Left ventricle myocardium superior (tissue), 1 donor: ENCODE measurements at places on chromosomes 1 and 21.

DNA sequence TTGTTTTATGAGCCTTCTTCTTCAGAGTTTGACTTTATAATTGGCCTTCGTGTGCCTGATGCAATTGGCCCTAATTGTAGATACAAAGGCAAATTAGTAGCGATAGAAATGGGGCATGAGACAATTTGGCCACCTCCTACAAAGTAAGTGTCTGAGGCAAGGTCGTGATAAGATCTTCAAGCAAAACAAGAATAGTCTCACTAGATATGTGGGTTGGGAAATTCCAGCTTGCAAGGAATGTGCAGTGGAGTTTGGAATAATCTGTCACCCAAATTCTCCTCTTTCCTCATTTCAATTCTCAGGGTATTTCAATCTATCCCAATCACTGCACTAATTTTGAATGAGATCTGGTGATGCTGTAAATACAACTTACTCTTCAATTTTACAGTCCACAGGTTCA is 11.4 kb upstream of the TSNAX start:
- no peak for DNase-seq

DNA sequence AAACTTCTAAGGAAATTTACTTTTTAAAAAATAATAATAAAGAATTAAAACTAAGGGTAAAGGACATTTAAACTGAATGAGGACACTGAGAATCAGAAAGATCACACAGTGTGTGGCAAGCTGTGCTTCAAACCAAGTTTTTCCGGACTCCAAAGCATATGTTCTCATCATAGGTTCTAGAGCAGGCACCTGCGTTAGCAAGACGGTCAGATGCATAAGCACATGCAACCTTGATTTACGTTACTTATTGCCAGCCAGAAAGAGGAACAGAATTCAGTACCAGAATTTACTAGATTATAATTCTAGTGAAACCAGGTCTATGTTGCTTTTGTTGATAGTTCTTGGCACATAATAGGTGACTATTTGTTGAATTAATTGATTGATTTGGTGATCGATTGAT is 6.2 kb upstream of the LBR start:
- DNase-seq: no peak

GRCh38 chr1:198364471-198364870 is 176.0 kb downstream of the ATP6V1G3 start:
- no peak for DNase-seq

DNA sequence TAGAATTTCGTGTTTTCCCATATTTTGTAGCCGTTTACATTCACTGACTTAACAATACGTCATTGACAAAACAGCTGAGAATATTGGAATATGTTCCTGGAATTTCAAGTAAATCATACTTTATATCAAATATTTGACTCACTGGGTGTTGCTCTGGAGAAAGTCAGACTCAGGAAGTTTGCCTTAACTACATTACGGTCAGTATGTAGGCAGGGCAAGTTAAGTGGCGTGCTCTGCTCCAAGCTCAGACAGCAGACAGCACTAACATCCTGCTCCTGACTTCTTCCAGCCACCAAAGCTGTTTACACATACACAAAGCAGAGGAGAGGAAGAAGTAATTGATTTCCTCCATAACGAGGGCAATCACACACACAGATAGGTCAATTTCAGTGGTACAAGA is 414.6 kb downstream of the LRRIQ3 start:
- no peak for DNase-seq

- no peak for DNase-seq
Observed at GRCh38 chr1:33880305-33880704, 16.4 kb downstream of the HMGB4 start.

DNA sequence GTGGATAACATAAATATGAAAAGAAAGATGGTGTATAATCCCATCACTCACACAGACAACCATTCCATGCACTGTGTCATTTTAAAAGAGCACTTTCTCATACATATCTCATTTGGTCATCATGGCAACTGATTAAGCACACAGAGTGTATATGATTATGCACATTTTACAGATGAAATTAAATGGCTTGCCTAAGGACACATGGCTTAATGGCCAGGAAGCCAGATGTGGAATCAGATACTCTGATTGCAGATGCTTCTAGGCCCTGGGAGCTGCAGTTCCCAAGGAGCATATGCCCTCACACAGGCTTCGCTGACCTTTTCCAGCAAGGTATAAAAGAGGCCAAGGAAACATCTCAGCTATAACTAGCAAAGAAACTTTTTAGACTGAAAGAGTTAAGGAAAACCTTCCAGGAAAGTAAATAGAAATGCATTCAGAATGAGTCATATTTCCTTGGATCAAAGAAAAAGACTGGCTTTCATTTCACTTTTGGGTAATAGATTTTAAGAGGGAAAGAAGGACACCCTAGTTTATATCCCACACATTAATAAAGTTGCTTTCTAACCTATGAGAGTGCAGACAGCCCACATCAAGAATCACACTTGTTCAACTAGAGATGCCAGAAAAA is 19.6 kb upstream of the FAM89A start:
- no peak for DNase-seq

DNA sequence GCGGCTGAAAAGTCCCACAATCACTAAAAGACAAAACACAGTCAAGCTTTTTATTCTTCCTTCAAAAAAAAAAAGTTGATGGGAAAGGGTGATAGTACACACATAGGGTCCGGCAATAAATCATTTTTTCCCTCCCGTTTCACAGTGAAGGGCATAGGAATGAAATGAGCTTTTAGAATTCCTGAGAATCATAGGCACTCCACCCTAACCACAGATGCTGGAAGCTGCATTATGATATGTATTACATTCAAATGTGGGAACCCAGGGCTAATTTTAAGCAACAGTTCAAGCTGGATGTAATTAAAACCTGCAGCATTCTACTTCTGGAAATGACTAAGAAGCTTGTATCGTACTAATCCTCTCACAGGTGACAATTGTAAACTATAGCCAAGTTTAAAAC is 75.7 kb upstream of the KCNJ15 start:
- DNase-seq: no peak

DNA sequence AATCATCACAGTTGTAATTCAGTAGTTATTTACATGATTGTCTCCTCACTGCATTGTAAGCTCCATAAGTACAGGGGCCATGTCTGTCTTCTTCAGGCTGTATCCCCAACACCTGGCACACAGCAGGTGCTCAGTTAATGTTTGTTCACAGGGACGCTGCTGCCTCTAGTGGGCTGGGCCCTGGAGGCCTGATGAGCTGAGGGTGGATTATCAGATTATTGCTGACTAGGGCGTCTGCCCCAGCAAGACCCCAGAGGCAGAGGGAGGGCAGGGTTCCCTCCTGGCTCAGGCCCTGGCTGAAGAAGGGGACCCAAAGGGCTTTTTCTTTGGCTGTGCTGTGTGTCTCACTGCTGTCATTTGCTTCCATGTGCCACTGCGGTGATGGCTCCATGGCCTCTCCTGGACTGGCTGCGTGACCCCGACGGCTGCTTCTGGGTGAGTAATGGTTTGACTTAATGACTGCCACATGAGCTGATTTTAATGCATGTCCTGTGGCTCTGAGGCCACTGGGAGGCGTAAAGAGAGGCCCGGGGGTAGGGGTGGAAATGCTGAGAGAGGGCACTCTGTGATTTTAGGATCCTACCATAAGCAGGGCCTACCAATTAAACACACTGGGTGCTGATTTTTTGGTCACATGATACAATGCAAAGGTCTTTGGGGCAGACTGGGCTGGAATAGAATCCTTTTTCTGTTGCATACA is 20.8 kb upstream of the EPB41 start:
- DNase-seq: no peak

- DNase-seq: no peak
Observed at GRCh38 chr1:154198756-154199562, 7.1 kb upstream of the TPM3 start.

- no peak for DNase-seq
Observed at GRCh38 chr1:107594536-107594935, 370.4 kb downstream of the VAV3 start.

- peak; percentile 48 for DNase-seq
Observed at GRCh38 chr1:84301004-84301784, at the start of gene SAMD13. Gene SAMD13, plus strand, starts transcription at chr1:84301708. Its CDS starts 1,527 bp downstream, at chr1:84303235.

GRCh38 chr1:53120659-53121058 is 21.8 kb downstream of the SLC1A7 start:
- DNase-seq: no peak

GRCh38 chr1:99180915-99181314 is 83.4 kb upstream of the PLPPR4 start:
- DNase-seq: no peak

DNA sequence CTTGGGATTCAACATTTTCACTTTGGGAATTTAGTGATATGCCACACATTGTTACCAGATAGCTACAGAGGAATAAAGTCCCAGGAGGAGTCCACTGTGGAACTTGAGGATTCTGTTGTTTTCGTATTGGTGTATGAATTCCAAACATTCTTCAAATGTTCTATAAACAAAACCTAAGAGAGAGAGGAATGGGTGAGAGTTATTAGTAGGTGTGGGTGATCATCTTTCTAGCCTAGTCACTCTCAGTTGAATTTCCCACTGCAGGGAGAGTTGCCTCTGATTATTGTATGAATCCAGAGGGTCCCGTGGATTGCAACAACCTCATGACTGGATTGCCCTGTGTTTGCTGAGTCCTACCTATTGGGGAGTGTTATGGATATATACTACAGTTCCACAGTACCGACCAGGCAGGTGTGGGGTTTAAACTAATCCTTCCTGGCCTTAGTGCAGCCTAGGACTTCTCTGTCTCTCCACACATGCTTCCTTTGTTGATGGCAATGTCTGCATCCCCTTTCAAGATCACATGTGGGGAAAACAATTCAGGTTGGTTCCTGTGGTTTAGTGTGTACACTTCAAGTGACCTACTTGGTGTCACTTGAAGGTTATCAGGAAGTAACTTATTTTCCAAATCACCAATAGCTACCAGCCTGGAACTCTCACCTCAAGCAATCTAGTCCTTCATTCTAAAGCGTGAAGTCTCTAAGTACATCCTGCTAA is 91.8 kb downstream of the ADCY10 start:
- DNase-seq: no peak

- peak; percentile 71 for DNase-seq
Observed at GRCh38 chr1:36342426-36343185, 19.2 kb upstream of the EVA1B start.

DNA sequence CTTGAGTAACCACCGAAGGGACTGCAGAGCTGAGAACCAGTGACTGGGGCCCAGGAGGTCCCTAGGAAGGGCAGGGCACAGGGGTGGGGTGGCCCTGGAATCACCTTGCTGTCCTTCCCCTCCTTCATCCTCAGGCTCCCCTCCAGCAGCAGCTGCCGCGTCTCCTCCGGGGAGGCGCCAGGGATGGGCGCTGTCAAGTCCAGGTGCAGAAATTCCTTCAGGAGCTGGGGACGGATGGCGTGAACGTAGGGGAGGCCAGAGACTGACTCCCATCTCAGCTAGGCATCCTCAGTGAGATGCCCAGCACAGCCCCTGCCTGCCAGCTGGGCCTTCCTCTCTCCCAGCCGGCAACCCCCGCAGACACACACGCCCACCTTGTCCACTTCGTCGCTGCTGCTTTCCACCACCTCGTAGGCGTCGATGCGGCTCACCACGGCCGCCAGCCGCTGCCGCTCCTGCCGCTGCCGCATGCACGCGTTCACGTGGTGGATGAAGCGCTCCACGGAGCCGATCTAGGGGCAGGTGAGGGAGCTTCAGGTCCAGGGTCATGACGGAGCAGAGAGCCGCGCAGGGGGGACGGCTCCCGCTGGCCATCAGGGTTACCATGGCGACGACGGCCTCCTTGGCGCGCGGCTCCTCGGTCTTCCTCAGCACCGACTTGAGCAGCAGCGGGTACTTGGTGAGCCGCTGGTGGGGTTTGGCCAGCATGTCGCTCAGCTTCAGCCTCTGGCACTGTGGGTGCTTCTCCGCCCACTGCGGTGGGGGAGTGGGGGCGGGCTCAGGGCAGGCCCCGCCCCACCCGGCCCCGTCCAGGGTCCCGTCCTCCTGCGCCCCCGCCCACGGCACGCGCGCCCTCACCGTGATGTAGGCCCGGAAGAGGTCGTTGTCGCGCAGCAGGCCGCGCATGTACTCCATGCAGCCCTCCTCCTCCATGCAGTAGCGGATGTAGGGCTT is 4.4 kb upstream of the TNFRSF25 start:
- no peak for DNase-seq

- peak; percentile 42 for DNase-seq
Observed at GRCh38 chr1:93758842-93759515, 77.3 kb upstream of the BCAR3 start.

GRCh38 chr1:61100578-61100977 is 18.2 kb downstream of the NFIA start:
- no peak for DNase-seq

DNA sequence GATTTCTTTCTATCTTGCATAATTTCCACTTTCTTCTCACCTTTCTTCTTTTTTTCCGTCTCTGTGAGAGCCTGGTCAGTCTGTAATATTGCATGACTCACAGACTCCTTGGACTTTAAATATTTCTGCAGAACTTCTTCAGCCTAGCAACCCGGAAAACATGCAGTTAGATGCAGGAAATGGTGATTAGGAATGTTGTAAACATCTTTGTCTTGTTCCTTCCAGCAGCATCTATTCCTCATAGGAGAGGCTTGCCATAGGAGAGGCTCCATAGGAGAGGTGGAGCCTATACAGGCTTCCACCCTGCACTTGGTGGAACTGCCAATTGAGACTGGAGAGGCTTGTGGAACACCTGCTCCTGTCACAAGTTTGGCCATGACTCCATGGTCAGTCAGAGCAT is 10.0 kb downstream of the GBP5 start:
- no peak for DNase-seq

GRCh38 chr21:38455403-38455802 is 42.9 kb downstream of the ERG start:
- DNase-seq: no peak

DNA sequence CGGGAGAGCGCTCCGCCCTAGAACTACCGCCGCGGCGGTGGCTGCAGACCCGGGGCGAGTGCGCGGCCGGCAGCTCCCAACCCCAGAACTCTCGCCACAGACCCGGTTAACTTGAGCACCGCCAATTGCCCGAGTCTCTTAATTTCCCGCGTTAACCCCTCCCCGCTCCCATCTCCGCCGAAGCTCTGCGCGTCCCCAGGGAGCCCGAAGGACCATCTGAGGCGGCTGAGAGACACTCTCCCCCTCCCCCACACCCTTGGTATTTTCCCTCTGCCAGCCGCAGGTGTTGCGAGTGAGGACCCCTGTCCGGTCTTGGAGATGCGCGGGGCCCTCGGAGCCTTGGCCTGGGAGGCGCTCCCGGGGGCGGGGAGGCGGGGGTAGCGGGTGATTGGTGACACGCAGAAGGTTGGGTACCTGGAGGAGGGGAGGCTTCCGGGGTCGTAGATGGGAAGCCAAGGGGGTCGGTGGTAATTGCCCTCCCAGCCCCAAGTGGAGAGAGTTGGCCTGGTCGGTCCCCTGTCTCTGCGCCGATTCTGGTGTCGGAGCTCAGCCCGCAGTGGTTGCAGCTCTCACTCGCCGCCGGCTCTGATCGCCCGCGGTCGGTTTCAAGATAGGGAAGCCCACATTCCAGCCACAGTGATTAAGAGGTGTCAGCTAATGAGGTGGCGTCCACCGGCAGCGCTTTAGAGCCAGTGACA is 858 bp upstream of the SUSD4 start:
- peak; percentile 41 for DNase-seq

DNA sequence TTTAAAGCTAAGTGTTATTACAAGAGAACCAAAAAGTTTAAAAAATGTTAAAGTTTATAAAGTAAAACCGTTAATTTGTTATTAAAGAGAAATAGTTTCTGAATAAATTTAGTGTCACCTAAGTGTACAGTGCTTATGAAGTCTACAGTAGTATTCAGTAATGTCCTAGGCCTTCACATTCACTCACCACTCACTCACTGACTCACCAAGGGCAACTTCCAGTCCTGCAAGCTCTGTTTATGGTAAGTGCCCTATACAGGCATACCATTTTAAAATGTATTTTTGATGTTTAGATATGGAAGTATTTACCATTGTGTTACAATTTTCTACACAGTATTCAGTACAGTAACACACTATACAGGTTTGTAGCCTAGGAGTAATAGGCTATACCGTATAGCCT is 60.1 kb upstream of the GCLM start:
- no peak for DNase-seq

GRCh38 chr1:48793863-48794262 is 17.2 kb upstream of the BEND5 start:
- no peak for DNase-seq
